ENCODE measurements at places on chromosomes 3 and 15. TPM values are rescaled to one million over a fixed set of nuclear protein-coding genes. Genes with fewer than 3 reads are reported as not detected.

- 0 out of 2 replicates have a peak, but pooled peaks cover 5% of the 10 kb centered on the region for H3K27me3 ChIP-seq
- peak overlapping the region; percentile 67 for H3K4me3 ChIP-seq
- H3K36me3 ChIP-seq, result no peaks in the 10 kb centered on the region
- no peak for DNase-seq
- H3K27ac ChIP-seq, result no peak overlapping the region
Observed at GRCh38 chr15:51828621-51829375, 655 bp upstream of the TMOD3 start.

DNA sequence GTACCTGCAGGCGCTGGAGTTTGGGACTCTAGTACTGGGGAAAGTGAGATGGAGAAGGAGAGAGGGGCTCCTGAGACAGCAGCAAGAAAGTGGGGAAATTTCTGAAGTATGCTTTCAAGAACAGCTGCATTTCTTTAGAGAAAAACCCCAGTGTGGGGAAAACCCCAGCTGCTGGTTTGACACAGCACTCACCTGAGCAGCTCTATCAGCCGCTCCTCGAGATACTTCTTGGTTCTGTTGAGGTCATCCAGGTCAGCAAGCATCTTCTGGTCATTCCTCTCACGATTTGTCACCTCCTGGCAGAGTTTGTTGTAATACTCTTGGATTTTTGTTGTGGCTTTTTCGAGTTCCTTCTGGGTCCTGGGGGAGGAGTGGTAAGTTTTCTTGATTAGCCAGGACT is 18.8 kb downstream of the CXCR6 start:
- H3K27ac ChIP-seq, result no peak overlapping the region
- H3K36me3 ChIP-seq, result peaks cover 50% of the 10 kb centered on the region
- no peak for DNase-seq
- H3K4me3 ChIP-seq, result no peak overlapping the region

GRCh38 chr3:69200384-69201068 is 78.1 kb upstream of the LMOD3 start:
- no peaks in the 10 kb centered on the region for H3K36me3 ChIP-seq
- H3K4me3 ChIP-seq, result peak overlapping the region; percentile 0
- no peak overlapping the region for H3K27ac ChIP-seq
- H3K4me1 ChIP-seq, result peaks cover 28% of the 10 kb centered on the region
- no peaks in the 10 kb centered on the region for H3K27me3 ChIP-seq
- peak; percentile 62 for DNase-seq

DNA sequence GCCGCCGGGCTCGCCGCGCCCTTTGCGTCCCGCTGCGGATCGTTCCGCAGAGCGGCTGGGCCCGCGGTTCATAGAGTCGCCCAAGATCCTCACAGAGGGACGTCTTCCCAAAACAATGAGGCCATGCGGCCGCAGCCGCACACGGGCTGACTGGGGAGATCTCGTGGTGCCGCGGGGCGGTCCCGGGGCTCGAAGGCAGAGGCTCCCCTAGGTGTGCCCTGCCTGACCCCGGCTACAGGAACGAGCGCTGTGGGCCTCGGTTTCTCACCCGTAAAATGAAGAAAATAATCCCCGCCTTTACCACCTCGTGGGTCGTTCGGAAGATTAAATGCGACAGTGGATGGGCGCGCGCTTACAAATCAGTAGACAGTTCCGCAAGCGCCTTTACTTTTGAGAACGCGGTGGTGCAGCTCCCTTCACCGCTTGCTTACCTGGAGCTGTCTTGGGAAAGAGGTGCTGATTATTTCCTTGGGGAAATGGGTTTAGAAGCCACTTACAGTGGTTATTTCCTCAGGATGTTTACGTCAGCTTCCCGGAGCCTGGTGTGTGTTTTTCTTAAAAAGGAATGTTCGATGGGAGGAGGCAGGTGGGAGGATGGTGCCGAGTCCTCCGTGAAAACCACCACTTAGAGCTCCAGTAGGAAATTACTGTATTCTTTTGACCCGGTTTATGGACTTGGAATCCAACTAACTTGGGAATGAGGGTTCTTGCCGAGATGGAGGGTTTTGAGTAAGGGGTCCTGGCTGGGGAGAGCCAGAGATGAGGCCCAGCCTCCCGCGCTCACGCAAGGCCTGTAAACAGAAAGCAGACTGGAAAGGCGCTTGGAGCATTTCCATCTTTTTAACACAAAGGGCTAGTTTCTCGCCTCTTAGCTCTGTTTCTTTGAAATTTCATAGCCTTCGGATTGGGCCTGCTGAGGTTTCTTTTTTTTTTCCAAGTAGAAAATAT is 1.9 kb upstream of the MEX3B start:
- H3K4me3 ChIP-seq, result peak overlapping the region; percentile 96
- no peaks in the 10 kb centered on the region for H3K36me3 ChIP-seq
- peaks cover 11% of the 10 kb centered on the region for H3K4me1 ChIP-seq
- DNase-seq, result peak; percentile 84

DNA sequence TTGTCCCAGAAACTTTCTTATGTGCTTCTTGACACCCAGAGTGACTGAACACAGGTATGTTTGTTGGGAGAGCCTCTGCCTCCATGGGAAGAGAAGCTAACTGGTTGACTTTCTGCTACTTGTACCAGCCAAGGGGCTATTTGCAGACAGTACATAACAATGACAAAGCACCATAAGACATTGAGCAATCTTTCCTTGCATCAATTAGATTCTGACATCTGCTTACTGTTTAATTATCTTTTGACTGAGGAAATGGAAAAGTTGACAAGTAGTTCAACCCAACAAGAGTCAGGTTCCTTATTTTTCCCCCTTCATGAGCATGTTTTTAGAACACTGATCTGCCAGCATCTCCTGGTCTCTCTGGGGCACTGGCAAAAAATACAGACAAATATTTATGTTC is 157.7 kb downstream of the RPLP1 start:
- H3K27ac ChIP-seq, result no peak overlapping the region
- no peaks in the 10 kb centered on the region for H3K27me3 ChIP-seq
- no peak overlapping the region for H3K4me3 ChIP-seq
- no peaks in the 10 kb centered on the region for H3K4me1 ChIP-seq
- DNase-seq, result no peak

GRCh38 chr3:112512320-112512719 is 13.0 kb upstream of the BTLA start:
- no peaks in the 10 kb centered on the region for H3K27me3 ChIP-seq
- no peak overlapping the region for H3K27ac ChIP-seq
- DNase-seq, result peak; percentile 56
- peaks cover 18% of the 10 kb centered on the region for H3K36me3 ChIP-seq

GRCh38 chr3:107798381-107798780 is 275.6 kb downstream of the BBX start:
- no peaks in the 10 kb centered on the region for H3K4me1 ChIP-seq
- H3K4me3 ChIP-seq, result no peak overlapping the region
- no peak for DNase-seq
- H3K27me3 ChIP-seq, result no peaks in the 10 kb centered on the region
- no peaks in the 10 kb centered on the region for H3K36me3 ChIP-seq

- no peaks in the 10 kb centered on the region for H3K4me1 ChIP-seq
- no peak overlapping the region for H3K27ac ChIP-seq
- H3K36me3 ChIP-seq, result no peaks in the 10 kb centered on the region
- H3K27me3 ChIP-seq, result no peaks in the 10 kb centered on the region
- H3K4me3 ChIP-seq, result no peak overlapping the region
Observed at GRCh38 chr3:112456147-112456546, 43.1 kb downstream of the BTLA start.

DNA sequence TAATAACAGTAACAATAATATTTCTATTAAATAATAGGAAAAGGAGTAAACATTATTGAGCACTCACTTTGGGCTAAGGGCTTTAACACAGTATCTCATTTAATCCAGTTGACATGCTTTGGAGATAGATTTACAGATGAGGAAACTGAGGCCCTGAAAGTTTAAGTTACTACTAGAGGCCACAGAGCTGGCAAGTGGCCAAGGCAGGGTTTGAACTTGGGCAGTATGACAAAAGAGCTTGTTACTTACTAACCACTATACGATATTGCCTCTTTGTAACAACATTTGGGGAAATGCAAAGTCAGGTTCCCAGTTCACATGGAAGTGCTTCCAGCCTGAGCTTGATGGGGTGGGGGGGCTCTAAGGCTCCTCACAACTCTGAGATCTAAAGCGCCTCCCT is 149.1 kb upstream of the LMCD1 start:
- no peak for DNase-seq
- no peak overlapping the region for H3K4me3 ChIP-seq
- H3K36me3 ChIP-seq, result no peaks in the 10 kb centered on the region
- no peaks in the 10 kb centered on the region for H3K4me1 ChIP-seq

Gene FBXO40
- 0.23 TPM for total RNA-seq

Gene AMOTL2
- 96.2 TPM for total RNA-seq

Gene ACKR2
- 0.35 TPM for total RNA-seq
